Stimulated activated CD8-positive, alpha-beta memory T cell treated with anti-CD3 and anti-CD28 coated beads, Interleukin-7, amount 100 ng/mL, for 1 hour (primary cell): ENCODE measurements at places on chromosomes 3 and 15.

- DNase-seq = no peak
Observed at GRCh38 chr3:197216169-197216860, 82.1 kb downstream of the DLG1 start.

GRCh38 chr3:99767291-99767690, 50.4 kb upstream of the CMSS1 start:
- DNase-seq = no peak

DNA sequence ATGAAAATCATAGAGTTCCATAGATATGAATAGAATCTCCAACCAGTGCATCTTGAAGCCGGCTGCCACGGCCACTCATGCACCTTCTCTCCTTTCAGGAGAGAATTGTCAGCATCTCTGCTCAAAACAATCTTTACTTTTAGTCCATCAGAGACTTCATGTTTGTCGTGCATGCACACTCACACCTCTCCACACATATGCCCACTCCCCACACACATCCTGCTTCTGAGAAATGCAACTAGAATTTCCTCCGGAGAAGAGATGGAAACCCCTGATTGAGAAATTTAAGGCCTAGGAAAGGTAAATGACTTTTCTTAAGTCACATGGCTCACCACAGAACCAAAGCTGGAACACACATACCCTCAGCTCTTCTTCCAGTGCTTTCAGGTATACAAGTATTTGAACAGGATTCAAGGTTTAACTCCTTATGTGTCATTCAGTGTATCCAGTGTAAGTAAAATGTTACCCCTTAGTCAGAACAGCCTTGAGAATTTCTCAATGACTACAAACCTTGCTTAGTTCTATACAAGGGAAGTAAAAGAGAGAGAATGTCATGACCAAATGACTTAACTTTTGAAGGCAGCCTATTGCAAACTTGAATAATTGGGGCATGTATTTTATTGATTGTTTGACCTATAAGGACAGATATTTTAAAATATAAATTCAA, 69.1 kb upstream of the TSEN2 start:
- no peak for DNase-seq

DNA sequence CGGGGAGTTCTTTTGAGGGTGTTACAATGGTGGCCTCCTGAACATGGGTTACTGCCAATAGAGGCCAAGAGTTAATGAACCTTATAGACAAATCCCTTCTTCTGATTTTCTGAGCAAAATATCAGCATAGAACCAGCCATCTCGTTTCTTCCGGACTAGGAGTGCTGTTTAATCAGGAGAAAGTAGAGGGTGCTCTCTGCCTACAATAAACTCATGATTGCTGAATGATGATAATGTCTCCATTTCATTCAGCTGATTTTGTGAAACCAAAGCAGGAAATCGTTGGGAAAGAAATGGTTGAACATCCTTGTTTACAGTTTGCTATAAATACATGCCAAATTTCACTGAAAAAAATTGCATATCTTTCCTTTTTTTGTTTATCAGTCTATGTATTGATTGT, 142.8 kb upstream of the PLSCR5 start:
- DNase-seq = no peak

GRCh38 chr15:101657968-101658784, 6.0 kb upstream of the TM2D3 start:
- DNase-seq = no peak

GRCh38 chr3:183182732-183183610, 20.4 kb upstream of the LAMP3 start:
- no peak for DNase-seq

GRCh38 chr3:13539292-13539638, 9.7 kb upstream of the FBLN2 start:
- no peak for DNase-seq

DNA sequence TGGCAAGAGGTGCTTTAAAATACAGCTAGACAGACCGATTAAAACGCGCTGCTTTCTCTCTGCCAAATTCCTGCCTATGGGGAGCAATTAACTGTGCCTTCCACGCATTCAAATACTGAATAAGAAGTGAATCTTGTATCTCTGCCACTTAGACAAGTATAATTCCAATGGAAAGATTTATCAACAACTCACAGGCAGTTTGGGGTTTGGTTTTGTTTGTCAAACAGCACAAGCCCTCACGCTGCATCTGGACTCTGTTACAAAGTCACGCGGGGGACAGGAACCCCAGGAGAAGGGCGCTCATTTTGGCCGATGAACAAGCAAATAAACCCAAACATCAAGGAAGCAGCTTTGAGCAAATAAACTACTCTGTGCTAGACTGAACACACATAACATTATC, 61.8 kb upstream of the TMCO5A start:
- no peak for DNase-seq

DNA sequence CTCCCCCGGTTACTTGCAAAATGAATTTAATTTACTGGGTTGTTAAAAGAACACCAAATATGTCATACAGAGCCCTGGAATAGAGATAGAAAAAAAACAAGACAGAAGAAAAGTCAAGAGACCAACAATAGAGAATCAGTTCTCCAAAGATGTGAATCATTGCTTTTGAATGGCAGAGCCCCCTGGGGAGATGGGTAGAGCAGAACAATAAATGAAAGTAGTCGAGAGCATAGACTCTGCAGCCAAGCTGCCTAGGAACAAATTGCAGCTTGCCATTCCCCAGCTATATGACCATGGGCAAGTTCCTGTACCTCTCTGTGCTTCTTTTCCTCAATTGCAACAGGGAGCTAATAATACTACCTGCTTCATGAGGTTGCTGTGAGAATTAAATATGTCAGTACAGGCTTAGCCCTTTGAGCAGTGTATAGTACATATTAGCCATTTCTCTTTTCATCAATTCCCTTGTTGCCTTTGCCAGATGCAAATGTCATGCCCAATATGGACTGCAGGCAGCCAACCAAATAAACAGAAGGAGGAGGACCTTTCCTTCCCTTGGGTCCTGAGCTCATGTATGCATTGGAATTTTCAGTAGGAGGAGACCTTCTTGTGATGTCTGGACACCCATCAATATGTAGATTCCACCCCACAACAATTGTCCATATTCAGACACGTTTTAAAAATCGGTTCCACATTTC, 25.0 kb upstream of the BFSP2 start:
- no peak for DNase-seq

DNA sequence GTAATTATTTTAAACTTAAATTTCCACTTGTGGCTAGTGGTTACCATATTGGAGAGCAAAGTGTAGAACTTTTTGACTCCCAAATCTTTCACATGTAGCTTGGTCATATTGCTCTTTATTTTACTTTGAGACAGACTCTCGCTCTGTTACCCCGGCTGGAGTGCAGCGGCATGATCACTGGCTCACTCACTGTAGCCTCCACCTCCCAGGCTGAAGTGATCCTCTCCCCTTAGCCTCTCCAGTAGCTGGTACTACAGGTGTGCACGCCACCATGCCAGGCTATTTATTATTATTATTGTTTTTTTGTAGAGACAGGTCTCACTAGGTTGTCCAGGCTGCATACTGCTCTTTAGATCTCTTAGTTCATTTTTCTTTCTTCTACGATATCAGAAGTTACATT, 3.9 kb downstream of the FNDC3B start:
- DNase-seq = no peak

DNA sequence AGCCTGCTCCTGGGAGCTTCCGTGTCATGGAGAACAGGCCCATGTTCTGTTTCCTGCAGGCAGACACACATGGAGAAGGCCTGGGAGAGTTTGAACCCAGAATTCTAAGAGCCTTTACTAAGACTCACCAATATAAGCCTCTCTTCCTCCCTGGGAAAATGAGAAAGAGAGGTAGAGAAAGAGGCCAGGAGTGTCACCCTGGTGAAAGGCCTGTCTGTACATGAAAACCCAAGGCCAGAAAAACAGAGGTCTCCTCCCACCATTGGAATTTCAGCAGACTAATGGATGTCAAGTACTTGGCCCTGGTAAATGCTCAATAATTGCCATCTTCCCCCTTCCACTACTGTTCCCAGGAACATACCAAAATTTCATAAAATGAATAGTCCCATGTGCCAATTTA, 117.6 kb downstream of the TOP2B start:
- DNase-seq = no peak

DNA sequence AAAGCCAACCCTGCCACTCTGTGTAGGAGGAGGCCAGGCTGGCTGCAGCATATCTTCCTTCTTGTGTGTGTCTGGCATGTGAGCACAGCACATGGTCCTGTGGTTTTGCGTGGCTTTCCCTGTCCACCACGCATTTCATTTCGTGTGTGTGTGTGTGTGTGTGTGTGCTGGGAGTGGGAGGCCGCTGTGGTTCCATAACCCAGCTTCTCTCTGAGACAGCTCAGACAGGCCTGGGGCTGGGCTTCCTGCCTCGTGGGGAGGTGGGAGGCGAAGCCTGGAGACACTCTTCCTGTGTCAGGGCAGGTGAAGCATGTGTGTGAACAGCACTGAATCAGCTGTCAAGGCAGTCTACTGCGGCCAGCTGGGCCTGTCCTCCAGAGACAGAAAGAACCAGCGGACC, 16.0 kb upstream of the MRPS22 start:
- DNase-seq = no peak

DNA sequence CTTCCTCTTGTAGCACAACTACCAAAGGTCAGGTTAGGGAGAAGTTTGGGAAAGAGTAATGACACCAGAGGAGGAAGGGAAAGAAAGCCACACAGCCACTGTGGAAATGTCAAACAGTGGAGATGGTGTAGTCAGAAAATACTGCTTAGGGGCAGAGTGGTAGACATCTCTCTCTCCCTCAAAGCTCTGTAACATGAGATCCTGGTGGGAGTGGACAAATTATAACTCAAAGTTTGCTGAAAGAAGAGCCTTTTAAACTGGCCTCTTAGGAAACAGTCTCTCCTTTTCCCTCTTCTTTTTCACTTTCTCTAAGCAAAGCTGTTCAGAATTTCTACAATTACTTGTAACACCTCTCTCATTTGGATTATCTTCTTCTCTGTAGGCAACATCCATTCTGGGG, 55.8 kb downstream of the LRRN1 start:
- no peak for DNase-seq

DNA sequence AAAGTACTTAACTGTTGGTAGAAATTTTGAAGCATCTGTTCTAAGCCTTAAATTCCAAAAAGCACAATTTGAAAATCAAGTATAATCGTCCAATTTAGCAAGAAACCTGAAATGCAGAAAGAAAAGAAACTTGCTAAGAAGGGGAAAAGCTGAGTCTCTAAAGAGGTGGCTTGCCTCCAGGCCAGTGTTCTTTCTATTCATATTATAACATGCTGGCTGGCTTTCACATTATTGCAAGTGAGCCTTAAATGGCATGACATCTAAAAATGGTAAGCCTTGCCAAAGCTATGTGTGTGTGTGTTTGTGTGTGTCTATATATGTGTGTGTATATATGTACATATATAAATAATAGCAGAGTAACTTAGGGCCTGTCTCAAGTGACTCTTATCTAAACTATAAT, 89.5 kb downstream of the FGF12 start:
- no peak for DNase-seq

- no peak for DNase-seq
Observed at GRCh38 chr15:78726870-78727551, 84.3 kb downstream of the ADAMTS7 start.

DNA sequence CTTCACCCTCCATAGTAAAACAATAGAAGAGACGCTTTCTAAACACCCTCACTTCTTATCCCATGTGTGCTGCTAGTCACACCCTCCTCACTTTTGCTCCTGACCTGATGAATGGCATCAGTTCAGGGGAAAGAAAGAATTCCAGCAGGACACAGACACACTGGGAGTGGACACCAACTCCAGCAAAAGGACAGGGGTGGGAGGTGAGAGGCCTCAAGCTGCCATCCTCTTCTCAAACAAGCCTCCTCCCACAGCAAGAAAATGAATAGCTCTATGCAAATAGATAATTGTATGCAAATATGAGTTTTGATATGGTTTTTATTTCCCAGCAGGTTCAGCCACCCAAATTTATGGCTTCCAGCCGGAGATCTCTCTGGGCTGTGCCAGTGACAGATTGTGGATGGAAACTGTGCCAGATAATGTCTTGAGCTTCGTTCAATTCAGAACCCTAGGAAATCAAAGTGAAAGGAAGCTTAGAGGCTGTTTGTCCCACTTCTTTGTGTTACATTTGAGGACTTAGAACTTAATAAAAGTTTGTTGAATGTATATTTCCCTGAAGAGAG, 209.3 kb upstream of the PPP2R3A start:
- no peak for DNase-seq

DNA sequence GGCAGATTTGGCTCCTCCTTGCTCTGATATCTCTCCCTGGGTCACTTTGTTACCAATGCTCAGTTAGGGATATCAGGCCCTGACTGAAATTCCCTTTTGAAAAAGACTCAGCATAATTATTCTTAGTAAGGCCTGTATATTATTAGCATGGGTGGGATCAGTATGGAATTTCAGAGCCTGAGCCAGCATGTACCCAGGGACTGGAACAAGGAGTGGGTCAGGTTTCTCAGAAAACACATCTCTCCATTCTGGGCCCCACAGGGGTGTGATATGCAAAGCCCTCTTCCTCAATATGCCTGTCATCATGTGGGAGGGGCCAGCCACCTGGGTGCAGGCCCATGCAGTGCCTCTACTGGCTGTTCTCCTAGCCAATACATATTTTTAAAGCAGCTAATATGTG, 423.2 kb downstream of the EPHB1 start:
- no peak for DNase-seq

GRCh38 chr3:61158216-61158615, 93.0 kb downstream of the FHIT start:
- DNase-seq = no peak

DNA sequence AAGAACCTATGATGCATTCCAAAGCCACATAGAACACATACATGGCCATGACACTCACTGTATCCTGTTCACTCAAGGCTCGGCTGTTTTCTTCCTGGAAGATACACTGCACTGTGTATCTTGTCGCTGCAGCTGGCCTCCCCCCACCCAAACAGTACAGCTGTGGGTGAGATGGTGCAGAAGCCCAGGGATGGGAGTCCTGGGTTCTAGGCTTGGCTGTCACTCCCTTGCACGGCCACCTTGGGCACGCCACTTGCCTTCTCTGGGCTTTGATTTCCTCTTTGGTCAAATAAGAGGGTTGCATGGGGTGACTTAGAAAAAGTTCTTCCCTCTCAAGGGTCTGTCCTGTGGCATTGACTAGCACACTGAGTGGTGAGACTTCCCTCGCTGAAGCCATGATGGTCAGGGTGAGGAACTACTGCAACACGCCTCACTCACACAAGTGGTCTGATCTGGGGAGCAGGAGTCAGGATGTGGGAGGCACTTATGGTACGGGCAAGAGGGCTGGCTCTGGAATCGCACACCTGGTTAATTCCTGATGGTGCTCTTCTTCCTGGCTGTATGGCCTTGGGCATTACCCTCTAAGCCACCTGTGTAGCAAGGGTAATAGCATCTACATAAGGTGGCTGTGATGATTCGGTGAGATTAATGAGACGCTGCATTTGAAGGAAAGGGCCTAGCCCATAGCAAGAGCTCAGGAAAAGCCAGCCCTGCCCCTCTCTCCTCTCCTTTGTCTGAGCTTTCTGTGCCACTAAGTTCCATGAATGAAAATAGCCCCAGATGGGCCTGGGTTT, 44.0 kb downstream of the ANP32A start:
- no peak for DNase-seq

DNA sequence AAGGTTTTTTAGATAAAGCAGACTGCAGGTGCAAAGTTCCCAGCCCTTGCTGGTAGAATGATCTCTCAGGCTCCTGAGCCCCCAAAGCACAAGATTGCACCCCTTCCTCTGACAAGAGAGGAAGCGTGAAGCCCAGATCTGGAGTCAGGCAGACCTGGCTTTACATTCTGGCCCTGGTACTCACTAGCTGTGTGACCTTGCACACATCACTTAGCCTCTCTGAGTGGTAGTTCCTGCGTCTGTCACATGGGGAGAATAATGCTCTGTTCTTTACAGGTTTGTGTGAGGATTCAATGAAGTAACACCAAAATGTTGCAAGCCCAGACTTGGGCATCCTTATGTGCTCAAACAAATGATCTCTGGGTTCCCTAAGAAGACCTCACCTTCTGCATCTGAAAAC, 141.5 kb downstream of the SMAD6 start:
- no peak for DNase-seq

- DNase-seq = no peak
Observed at GRCh38 chr3:53880396-53881345, 1.3 kb downstream of the ACTR8 start.
